ENCODE measurements at places on chromosomes 16 and 17.

- no peak for DNase-seq
Measured at GRCh38 chr17:29693751-29694150, 71.0 kb upstream of the CORO6 start.

GRCh38 chr16:78252757-78253156, 153.3 kb downstream of the WWOX start:
- DNase-seq: no peak

- no peak for DNase-seq
Measured at GRCh38 chr17:80265205-80266068, 4.8 kb downstream of the RNF213 start.

- DNase-seq: peak; percentile 49
Measured at GRCh38 chr17:19247473-19247872, 10.3 kb downstream of the EPN2 start.

- DNase-seq: no peak
Measured at GRCh38 chr16:73028721-73029361, 19.1 kb downstream of the ZFHX3 start.

- DNase-seq: no peak
Measured at GRCh38 chr17:17887752-17888304, 51.0 kb upstream of the SREBF1 start.

DNA sequence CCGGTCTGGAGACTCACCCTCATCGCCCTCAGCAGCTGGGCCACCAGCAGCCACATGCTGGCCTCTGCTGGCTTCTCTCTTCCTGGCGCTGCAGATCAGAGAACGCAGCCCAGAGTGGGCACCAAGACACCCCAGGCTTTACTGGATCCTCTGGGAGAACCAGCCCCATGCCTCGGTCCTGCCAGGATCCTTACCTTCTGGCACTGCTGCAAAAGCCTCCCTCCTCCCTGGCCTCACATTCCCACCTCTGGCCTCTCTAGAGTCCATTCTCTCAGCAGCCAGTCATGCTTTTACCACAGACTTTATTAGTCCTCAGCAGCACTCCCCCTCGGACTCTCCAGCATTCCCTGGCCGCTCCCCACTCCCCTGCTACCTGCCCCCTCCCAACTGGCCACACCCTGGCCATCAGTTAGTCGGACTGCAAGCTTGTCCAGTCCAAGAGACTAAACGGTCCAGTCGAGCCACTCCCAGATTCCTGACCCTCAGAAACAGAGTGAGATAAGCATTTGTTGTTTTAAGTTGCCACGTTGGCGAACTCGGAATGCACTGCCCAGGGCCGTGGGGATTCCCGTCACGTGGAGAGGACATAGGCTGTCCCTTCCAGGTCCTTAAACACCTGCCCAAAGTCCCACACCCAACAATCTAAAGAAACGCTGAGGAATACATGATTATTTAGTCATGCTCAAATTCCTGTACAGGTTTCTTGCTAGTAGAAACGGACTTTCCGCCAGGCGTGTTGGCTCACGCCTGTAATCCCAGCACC, 5.9 kb upstream of the SPG7 start:
- no peak for DNase-seq

- no peak for DNase-seq
Measured at GRCh38 chr17:10280068-10280467, 81.7 kb upstream of the GAS7 start.

- DNase-seq: no peak
Measured at GRCh38 chr16:88132836-88133506, 181.7 kb downstream of the BANP start.

GRCh38 chr17:15262291-15263205, 2.6 kb downstream of the PMP22 start:
- peak; percentile 44 for DNase-seq

DNA sequence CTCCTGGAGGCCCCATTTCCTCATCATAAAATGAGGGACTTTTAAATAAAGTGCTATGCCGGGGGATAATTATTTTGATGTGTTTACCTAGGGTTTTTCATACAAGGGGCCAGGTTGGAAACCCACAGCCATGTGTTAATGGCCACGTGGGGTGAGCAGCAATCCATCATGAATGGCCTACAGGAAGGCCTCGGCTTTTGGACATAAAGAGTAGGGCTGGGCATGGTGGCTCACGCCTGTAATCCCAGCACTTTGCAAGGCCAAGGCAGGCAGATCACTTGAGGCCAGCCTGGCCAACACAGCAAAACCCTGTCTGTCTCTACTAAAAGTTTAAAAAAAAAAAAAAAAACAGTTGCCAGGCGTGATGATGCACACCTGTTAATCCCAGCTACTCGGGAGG, 40.3 kb downstream of the MEAK7 start:
- no peak for DNase-seq

DNA sequence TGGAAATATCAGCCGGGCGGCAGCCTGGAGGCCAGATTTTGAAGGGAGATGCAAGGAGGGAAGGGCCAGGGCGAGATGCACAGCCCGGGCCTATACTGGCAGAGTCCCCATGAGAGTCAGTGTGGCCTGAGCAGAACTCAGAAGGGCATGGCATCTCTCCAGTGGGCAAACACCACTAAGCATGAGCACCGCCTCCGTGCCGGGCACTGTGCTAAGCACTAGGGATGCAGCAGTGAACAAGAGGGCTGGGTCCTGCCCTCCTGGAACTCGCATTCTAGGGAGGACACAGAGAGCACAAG, 33.5 kb downstream of the TK2 start:
- no peak for DNase-seq

DNA sequence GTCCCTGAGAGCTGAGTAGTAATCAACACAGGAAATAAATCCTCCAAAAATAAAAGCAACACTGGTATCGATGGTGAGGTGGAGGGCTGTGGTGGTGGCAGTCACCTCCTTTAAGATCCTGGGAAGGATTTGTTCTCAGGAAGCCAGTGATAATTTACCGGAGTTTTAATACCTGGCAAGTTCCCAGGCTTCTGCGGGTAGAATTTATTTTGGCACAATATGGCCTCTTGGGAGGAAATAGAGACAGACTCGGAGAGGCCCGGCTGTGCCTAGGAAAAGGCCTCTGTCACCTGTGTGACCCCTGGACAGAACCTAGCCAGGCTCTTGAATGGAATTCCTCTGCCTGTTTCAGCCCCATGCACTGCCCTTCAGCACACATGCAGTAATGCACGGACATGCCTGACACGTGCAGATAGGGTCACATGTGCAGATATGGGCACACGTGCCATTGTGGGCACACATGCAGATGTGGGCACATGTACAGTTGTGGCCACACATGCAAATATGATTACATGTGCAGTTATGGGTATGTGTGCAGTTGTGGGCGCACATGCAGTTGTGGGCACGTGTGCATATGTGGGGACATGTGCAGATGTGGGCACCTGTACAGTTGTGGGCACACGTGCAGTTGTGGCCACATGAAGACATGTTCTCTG, 33.5 kb downstream of the MGAT5B start:
- DNase-seq: no peak

- no peak for DNase-seq
Measured at GRCh38 chr17:49715216-49715615, 7.5 kb upstream of the SLC35B1 start.

GRCh38 chr16:57468346-57468745, 5.9 kb downstream of the POLR2C start:
- no peak for DNase-seq

DNA sequence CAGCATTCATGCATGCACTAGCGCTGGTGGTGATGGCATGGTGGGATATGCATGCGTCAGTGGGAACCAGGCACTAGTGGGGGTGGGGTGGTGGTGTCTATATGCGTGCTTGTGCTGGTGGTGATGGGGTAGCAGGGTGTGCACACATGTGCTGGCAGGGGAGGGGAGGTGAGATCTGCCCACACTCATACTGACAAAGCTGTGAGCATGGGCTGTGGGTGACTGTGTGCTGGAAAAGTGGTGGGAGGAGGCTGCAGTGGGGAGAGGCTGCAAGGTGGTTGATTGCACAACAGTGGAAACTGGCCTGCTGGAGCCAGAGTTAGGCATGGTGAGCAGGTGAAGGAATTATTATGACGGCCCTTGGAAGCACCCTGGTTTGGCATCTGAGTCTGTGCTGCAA, 31.3 kb upstream of the TEKT1 start:
- no peak for DNase-seq

DNA sequence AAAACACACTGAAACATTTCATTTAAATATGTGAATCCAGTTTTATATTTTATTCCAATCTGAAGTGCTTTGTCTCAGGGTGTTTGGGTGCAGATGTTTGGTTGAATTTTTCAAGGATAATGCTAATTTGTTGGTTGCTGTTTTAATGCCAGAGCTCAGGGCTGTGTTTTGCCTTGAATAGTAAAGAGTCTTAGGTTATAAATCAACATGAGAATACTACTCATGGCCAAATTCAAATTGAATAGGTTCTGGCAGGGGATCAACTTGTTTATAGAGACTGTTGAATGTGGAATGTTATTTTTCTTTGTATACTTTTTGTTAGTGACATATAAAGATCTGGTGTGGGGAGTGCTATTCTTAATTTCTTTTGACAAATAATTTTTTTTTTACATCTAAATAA, 18.8 kb downstream of the TOM1L1 start:
- DNase-seq: no peak

GRCh38 chr16:84940670-84941551, 70.4 kb downstream of the ZDHHC7 start:
- DNase-seq: no peak

DNA sequence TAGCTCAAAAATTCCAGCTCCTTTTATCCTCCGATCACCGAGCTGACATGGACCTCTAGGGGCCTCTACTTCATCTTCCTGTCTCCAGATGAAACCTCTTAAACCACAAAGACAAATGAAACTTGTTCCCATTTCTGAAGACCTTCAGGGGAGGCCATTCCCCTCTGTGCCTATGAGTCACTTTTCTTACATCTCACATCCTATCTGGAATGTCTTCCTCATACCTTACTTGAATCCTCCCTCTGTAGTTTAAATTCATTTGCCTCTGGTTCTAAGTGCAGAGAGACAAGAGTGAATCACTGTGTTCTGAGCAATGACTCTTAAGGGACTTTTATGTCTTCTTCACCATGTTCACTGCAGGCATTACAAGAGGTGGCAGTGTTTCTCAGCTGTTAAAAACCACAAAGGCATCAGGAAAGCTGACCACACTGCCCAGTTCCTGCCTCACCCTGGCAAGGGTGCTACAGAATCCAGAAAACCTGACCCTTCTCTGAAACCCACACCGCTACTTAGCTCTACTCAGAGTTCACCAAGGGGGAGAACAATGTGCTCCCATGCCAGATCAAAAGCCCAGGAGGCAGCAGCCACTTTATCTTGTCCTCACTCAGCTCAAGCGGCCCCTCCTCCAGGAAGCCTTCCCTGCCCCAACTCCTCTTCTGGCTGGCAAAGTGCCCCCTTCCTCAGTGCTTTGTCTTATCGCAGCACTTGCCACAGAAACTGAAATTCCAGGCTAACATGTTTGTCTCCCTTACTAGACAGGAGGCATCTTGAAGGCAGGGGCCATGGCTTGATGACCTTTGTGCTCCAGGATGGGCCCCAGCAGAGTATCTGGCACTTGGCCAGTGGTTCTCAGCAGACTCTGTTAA, 6.4 kb downstream of the CUEDC1 start:
- no peak for DNase-seq

GRCh38 chr17:81909966-81910839, 996 bp downstream of the PCYT2 start:
- DNase-seq: peak; percentile 79

- DNase-seq: no peak
Measured at GRCh38 chr16:79362300-79362970, 238.1 kb downstream of the MAF start.

GRCh38 chr16:65547772-65548446, 426.0 kb upstream of the CDH11 start:
- DNase-seq: no peak

- DNase-seq: no peak
Measured at GRCh38 chr17:39747745-39748144, 10.0 kb downstream of the GRB7 start.

- DNase-seq: no peak
Measured at GRCh38 chr17:10733666-10734065, 3.8 kb upstream of the TMEM220 start.

- DNase-seq: peak; percentile 84
Measured at GRCh38 chr17:75031972-75032719, 14.6 kb downstream of the ATP5PD start.

GRCh38 chr16:81478876-81479511, 34.4 kb downstream of the CMIP start:
- no peak for DNase-seq

Data from WERI-Rb-1 (cell line).